Stimulated activated CD4-positive, alpha-beta T cell treated with anti-CD3 and anti-CD28 coated beads, Interleukin-15, amount 100 ng/mL, for 1 hour (primary cell): ENCODE measurements at places on chromosomes 2 and 18.

DNA sequence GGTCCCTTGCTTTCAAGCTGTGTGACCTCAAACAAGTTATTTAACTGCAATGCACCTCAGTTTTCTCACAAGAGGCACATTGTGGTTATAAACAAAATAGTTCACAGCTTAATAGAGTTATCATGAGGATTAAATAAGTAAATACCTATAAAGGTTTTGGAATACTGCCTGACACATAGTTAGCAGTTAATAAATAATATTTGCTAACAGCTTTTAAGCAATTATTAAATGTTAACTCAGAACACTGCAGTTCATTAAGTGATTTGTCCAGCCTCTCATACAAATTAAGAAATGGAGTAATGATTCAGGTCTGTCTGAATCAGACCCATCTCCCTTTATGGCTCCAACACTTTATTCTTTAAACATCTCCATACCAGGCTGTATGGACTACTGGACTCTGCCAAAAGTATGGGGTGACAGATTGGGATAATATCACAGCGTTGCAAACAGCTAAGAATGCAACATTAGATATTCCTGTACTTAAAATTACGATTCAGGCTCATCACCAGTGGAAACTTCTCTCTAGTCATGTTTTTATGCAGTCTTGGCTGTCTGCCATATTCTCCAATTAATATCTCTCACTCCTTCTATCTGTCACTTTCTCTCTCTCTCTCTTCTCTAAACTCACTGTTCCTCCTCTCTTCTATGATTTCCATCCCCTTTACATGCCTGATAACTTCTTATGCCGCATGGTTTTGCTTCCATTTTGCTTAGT is 370.6 kb upstream of the UBE2E3 start:
- DNase-seq = no peak

GRCh38 chr18:3478262-3478978 is 28.4 kb downstream of the TGIF1 start:
- DNase-seq = no peak

- no peak for DNase-seq
Observed at GRCh38 chr2:45938649-45939511, 287.4 kb downstream of the PRKCE start.

DNA sequence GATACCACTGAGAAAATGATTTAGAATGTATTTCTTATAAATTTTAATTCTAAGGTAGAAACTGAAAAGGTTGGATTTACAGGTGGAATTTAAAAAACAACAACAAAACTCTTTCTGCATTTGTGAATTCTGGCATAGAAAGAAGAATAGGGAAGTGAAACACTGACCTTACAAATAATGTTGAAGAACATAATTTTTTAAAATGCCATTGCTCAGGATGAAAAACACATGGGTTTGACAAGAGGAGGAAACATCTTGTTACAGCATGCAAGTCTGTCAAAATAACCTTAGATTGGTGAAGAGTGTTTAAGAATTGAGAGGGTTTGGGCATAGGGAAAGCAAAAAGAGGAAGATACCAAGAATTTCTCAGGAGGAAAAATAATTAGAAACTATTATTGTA is 184.3 kb downstream of the UBE2E3 start:
- DNase-seq = no peak

- no peak for DNase-seq
Observed at GRCh38 chr2:228699400-228699799, 517.9 kb upstream of the SPHKAP start.

- no peak for DNase-seq
Observed at GRCh38 chr2:212237350-212238095, 301.1 kb downstream of the ERBB4 start.

DNA sequence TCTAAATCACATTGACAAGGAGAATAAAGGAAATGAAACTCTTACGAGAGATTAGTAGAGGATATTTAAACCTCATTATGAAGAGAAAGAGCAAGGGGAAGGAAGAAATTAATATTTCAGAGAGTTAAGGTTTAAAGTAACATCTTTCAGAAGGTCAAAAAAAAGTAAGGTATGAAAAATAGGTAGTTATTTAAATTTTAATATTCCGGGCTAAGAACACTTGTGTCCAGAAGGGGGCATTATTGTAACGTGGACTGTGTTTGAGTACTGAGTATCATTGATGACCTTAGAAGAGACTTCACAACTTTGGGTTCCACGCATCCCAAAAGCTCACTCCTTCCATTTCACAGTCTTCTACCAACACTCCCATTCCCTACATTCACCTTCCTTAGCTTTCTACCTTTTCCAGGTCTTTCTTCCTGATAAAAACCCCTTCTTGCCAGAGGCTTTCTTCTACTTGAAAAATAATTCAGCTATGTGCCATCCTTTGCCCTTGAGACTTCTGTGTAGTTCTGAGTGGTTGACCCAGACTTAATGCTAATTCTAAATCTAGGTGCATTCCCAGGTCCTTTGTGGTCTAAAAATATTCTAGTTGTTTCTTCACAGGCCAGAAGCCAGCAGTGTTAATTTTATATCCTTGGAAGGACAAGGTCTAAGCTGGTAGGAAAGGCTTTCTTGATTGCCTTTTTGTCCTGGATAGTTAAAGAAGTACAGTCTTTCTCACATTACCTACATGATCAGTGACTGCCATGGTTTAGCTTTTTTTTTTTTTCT is 16.5 kb downstream of the DYNC1I2 start:
- DNase-seq = no peak

GRCh38 chr2:174487820-174488162 is 962 bp upstream of the GPR155 start:
- DNase-seq = no peak

GRCh38 chr18:69564602-69565001 is 163.9 kb downstream of the DOK6 start:
- no peak for DNase-seq

GRCh38 chr2:72095364-72095763 is 52.3 kb downstream of the CYP26B1 start:
- no peak for DNase-seq

- DNase-seq = no peak
Observed at GRCh38 chr2:100008956-100009355, 133.4 kb downstream of the AFF3 start.

- no peak for DNase-seq
Observed at GRCh38 chr2:163756588-163756987, 20.8 kb upstream of the FIGN start.

DNA sequence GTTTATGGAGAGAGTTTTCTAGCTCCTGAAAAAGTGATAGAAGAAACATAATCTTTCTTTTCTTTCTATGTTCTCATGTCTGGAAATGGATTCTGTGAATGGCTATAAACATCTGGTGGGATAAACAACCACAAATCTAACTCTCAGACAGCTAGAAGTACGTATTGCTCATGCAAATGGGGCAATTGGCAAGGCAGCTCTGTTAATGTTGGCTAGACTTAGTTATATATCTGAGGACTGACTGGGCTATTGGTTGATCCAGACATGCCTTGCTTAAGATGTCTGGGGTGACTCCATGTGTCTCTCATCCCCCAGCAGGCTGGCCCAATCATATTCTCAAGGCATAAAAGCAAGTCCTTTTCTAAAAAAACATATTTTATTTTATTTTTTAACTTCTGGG is 939.2 kb upstream of the NRXN1 start:
- DNase-seq = no peak

GRCh38 chr2:148044322-148044721 is 23.4 kb downstream of the MBD5 start:
- DNase-seq = no peak

- DNase-seq = no peak
Observed at GRCh38 chr2:109644571-109645275, 30.6 kb downstream of the SOWAHC start.

DNA sequence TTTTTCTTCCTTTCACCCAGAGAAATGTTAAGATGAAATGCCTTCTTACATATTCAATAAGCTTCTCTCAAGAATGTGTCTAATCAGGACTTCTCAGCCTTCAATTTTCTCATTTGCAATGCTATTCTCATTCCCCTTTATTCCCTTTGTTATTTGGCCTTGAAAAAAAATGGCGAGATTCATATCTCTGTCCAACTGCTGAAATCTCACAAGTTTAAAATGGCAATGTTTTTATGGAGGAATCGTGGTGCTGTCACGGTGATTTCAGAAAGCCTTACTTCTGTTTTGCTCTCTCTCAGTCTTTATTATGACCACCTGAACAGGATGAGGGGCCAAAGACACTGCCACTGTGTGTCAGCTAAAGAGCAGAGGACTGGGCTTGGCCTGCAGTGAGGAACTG is 928.5 kb downstream of the DCC start:
- no peak for DNase-seq

DNA sequence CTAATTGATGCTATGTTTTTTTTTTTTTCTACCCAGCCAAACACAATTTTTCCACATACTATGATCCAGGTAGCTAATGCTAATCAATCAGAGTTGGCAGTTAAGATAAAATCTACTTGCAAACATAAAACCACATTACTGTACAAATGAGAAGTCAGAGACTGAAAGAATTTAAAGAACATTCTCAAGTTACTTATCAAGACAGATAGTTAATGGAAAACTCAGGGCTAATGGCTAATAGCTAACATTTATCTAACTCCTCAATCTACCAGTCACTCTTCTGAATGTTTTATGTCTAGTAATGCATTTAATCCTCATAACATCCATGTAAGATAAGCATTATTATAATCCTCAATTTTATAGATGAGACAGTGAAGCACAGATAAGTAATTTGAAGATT is 537.6 kb upstream of the SETBP1 start:
- DNase-seq = no peak

DNA sequence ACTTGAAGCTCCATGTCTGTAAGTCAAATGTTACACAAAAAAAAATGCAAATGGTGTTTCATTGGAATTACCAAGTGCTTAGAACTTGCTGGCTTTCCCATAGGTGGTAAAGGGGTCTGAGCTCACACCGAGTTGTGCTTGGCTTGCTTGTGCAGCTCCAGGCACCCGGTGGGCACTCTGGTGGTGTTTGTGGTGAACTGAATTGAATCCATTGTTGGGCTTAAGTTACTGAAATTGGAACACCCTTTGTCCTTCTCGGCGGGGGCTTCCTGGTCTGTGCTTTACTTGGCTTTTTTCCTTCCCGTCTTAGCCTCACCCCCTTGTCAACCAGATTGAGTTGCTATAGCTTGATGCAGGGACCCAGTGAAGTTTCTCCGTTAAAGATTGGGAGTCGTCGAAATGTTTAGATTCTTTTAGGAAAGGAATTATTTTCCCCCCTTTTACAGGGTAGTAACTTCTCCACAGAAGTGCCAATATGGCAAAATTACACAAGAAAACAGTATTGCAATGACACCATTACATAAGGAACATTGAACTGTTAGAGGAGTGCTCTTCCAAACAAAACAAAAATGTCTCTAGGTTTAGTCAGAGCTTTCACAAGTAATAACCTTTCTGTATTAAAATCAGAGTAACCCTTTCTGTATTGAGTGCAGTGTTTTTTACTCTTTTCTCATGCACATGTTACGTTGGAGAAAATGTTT is 97.9 kb upstream of the IL1R2 start:
- DNase-seq = no peak

DNA sequence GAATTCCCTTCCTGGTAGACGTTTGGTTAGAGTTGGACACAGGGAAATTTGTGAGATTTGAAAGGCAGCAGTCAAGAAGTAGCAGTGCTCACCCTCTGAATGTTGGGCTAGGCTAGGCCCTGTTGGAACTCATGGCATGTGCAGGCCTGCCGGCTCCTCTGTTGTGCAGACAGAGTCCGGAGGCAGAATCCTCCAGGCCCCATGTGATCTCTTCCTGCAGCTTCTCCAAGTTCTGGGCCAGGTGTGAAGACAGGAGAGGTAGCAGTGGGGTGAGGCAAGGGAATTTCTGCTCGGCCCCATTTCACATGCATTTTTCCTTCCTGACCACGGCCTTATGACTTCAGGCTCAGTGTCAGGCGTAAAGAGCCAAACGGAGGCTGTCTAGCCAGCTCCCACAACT is 36.9 kb upstream of the RAB31 start:
- DNase-seq = no peak

- no peak for DNase-seq
Observed at GRCh38 chr18:74528913-74529312, 5.4 kb upstream of the CNDP1 start.

GRCh38 chr2:95509408-95509807 is 24.9 kb upstream of the TRIM43B start:
- DNase-seq = no peak

GRCh38 chr18:51070545-51070944 is 40.5 kb downstream of the SMAD4 start:
- no peak for DNase-seq

DNA sequence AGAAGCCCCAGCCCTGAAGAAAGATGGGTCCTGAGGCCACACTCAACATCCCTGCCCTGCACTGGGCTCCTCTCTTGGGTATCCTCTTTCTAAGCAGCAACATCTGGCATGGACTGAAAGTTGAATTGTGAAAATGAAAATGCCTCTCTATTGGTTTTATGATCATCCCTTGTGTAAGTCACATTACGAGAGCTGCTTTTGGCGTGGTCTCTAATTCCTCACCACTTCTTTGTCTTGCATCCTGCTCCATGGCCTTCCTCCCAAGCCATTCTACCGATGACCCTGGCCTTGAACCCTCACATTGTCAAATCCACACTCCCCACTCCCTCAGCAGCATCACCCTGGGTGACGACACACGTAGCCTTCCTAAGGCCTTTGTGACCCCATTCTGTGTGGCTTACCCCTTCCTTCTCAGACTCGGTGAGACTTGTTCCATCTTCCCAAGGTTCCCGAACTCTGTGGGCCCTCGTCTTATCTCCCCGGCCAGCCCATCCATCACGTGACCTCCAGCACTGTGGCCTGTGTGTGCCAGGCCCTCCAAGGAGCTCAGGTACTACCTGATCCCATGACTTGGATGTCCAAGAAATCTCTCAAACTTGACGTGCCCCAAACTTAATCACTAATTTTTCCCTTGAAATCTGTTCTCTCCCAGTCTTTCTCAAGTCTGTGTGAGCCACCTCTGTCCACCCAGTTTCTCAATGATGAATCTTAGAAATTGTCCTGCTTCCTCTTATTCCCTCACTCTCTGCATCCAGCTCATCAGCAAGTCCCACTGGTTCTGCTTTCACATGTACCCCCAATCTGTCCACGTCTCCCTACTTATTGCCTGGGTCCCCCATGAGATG is 194.7 kb upstream of the HS6ST1 start:
- DNase-seq = no peak

GRCh38 chr2:9590641-9591040 is 35.0 kb upstream of the ADAM17 start:
- no peak for DNase-seq

DNA sequence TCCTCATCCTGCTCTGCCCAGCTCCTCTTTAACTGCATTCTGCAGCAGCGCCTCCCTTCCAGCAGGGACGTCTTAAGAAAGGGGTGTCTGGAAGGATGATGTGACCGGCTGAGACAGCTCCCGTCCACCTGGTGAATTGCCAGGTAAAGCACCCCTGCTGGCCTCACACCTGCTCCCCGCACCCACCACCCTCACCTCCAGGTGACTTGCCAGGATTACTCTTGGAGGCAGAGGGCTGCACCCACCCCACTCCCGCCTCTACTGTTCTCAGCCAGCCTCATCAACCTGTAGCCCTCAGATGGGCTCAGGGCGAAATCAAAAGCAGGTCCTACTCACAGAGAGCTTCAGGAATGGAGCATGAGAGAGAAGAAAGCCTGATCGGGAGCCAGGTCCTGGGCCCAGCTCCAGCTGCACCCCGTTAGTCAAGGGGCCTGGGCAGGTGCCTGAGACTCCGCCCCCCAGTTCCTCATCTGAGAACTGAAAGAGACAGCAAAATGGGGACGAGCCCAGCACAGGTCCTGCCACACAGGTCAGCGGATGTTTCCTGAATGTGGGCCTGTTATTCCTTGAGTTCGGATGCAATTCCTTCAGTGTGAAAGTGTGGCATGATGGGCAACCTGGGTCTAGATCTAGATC is 5.6 kb downstream of the ADRA2B start:
- DNase-seq = no peak
